GM13977 (cell line): ENCODE measurements at places on chromosomes 3 and 15.

DNA sequence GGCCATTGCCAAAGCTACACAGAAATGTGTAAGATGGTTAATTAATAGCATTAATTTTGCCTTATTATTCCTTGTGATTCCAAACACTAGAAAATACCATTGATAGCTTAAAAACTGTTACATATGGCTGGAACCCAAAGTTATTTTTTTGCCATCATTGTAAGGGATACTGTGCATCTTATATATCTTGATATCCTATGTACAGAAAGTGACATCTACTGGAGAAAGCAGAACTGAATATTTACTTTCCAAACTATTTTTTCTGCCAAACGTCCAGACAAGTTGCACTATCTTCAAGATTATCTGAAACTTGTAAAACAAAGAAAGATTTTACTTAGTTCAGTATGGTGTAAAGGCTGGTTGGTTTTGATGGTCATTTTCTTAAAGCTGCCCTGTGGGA, 33.3 kb upstream of the MEIS2 start:
- DNase-seq, result no peak

DNA sequence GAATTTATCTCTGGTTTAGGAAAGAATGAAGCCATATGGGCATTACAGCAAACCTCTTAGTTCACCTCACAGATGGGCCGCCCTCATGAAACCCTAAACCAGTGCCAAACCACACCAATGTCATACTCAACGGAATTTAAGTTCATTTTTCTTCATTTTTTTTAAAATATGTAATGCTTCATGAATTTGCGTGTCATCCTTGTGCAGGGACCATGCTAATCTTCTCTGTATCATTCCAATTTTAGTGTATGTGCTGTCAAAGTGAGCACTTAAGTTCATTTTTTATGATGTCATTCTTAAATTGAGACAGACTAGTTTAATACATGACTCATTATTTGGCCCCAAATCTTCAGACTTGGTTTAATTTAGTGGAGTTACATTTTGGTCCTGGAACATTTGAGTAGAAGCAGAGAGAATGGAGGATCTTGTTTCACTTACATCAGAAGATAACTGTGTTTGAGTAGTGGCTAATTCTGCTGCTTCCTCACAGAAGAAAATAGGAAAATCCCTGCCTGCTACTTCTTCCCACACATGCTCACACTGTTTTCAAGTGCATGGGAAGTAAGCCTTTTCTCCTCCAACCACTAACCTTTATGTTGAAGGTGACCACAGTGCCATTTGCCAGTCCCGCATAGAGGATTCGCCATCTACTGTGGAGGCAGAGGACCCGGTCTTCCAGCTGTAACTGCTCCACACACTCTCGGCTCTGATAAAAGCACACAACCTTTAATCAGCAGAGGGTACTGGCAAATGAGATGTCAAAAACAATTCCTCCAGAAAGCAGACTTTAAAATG, 63.3 kb downstream of the ZNF106 start:
- no peak for DNase-seq

- no peak for DNase-seq
Observed at GRCh38 chr3:115113367-115113766, 33.7 kb downstream of the ZBTB20 start.

- no peak for DNase-seq
Observed at GRCh38 chr3:54299169-54299935, 177.0 kb downstream of the CACNA2D3 start.

- peak; percentile 51 for DNase-seq
Observed at GRCh38 chr3:32428092-32429068, 36.7 kb downstream of the CMTM7 start.

DNA sequence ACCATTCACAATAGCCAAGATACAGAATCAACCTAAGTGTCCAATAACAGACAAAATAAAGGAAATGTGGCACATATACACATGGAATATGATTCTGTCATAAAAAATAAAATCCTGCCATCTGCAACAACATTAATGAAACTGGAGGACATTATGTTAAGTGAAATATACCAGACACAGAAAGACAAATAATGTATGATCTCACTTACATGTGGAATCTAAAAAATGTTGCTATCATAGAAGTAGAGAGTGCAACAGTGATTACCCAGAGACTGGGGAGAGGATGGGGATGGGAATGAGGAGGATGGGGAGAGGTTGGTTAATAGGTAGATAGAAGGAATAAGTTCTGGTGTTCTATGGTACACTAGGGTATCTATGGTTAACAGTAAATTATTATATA, 28.7 kb downstream of the MRPL3 start:
- DNase-seq, result no peak

GRCh38 chr3:69370901-69371301, 15.0 kb downstream of the FRMD4B start:
- no peak for DNase-seq

GRCh38 chr15:44159492-44159891, 35.6 kb downstream of the FRMD5 start:
- DNase-seq, result no peak

DNA sequence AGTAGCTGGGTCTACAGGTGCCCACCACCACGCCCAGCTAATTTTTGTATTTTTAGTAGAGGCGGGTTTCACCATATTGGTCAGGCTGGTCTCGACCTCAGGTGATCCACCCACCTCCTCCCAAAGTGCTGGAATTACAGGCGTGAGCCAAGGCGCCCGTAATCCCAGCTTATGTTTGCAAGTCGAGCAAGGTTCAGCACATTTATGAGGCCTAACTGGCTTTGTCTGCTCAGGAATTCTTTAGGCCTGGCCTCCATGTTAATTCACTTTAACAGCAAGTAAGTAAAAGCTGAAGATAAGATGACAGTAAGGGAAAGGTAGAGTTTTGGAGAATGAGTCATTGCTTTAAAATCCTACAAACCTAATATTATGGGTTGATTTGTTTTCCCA, 24.6 kb downstream of the SIDT1 start:
- DNase-seq, result no peak

DNA sequence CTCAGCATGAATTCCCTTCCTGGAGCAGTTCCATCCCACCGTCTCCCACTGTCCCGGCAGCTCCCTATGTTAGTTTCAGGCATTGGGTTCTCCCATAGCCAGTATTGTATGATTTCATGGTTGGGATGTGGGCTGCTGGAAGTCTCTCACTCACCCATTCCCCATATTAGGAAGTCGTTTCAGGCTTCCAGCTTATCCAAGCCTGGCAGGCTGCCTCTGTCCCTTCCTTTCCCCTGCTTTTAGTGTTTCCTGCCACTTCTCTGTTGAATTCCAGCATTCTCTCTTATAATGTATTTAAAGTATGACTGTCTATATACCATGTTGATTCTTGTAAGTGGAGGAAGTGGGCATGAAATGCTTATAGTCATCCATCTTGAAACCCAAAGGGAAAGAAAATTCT, 309.7 kb upstream of the RBMS3 start:
- no peak for DNase-seq

DNA sequence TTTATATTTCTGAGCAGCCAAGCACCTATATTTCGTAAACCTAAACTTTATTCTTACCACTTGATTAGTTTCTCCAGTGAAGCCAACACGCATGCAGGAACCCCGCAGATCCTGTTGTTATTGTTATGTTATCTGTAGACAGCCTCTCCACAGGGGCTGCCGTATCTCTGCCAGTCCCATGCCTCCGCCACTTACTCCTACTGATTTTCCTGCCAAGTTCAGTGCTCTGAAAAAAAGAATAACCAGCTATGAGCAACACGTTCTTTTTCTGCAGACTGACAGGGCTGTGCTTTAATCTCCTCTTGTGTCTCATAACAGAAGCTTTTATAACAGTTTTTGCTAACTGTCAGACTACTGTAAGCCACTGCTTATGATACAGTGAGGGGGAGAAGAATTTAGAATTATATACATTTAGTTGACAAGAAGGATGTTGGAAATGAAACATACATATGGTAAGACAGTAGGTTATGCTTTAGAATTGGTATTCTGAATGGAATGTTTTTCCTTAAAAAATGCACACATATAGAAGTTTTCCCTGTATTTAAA, 347.4 kb downstream of the SI start:
- no peak for DNase-seq

DNA sequence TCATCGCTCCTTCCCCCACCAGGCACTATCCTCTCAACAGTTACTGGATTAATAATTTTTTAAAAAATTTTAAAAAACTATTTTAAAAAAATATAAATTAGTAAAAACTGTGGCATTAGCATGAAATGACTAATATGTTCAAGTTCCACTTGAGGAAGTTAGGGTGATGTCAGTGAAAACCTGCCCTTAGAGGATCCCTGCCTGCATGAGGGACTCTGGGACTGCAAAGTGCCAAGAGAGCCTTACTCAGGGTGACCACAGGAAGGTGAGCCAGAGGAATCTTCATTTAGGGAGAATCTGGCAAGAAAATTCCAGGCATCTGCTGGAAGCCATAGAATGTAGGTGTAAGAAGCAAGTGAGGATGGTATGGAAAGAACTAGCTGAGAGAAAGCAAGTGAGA, 157.7 kb upstream of the BCL6 start:
- DNase-seq, result no peak

DNA sequence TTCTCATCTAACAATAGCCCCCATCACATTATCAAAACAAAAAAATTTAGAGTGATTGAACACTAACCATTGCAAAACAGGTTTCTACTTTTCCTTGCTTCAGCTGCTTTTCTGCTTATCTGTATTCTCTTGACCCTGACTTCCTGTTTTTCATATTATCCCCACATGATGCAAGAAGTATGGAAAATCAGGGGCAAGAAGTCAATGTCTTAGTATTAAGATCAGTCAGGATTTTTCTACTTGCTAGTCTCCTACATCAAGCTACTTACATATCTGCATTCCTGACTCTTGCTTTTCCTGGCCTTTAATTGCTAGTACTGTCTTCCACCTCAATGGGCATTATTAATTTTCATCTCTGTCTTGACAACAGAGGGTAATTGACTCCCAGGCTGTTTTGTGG, 300.2 kb downstream of the OTOL1 start:
- DNase-seq, result no peak

- DNase-seq, result no peak
Observed at GRCh38 chr3:178389258-178389657, 147.0 kb upstream of the KCNMB2 start.

- DNase-seq, result no peak
Observed at GRCh38 chr3:19155375-19155774, 7.1 kb downstream of the KCNH8 start.

- DNase-seq, result no peak
Observed at GRCh38 chr3:134827213-134827612, 32.2 kb downstream of the EPHB1 start.

DNA sequence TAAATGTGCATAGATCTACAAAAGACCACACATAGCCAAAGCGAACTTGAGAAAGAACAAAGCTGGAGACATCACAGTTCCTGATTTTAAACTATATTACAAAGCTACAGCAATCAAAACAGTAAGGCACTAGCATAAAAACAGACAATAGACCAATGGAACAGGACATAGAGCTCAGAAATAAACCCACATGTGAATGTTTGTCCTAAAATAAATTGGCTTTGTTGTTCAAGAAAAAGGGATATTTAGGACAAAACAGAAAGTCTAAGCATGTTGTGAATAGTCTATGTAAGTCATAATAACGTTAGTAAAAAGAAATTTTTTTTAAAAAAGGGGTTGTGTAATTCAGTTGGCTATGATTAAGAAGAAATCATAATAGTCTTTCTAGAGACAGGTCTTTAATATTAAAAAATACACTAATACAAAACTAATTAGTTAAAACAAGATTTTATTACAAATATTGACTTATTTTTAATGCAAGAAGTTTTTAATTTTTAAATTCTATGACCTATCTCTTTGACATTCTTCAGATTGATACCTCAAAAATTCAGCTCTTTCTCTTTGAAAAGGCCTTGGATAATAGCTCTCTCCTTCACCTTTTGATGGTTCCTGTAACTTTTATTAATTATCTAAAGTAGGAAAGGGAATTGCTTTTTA, 11.6 kb downstream of the TMEM212 start:
- no peak for DNase-seq

- DNase-seq, result no peak
Observed at GRCh38 chr3:110261141-110261540, 810.5 kb upstream of the NECTIN3 start.

DNA sequence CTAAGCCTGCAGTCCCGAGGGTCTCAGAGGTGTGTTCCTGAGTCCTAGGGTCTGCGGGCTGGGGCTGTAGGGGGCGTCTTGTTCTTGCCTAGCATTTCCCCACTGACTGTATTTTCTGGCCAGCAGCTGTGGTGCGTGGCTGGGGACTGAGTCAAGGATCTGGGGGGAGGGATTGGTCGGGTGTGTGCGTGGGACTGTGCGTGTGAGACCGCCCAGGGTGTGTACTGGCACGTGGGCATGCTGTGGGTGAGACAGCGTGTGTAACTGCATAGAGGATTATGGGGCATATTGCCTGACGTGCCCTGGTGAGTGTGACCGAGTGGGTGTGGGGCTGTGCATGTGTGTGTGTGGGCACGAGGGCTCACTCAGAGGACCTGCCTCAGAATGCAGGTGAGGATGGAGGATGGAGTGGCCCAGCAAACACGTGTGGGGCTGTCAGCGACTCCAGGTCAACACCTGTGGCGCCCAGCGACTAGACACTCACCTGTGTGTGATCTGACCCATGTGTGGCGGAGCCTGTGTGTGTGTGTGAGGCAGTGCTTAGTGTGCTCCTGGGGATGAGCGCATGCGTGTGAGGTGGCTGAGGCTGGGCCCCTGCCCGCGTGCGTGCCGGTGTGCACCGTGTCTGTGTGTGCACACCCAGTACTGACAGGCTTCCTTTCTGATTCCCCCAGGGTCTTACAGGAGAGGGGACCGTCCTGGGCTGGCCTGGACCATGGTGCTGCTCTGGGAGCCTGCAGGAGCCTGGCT, 20.9 kb downstream of the FBLN2 start:
- DNase-seq, result no peak

DNA sequence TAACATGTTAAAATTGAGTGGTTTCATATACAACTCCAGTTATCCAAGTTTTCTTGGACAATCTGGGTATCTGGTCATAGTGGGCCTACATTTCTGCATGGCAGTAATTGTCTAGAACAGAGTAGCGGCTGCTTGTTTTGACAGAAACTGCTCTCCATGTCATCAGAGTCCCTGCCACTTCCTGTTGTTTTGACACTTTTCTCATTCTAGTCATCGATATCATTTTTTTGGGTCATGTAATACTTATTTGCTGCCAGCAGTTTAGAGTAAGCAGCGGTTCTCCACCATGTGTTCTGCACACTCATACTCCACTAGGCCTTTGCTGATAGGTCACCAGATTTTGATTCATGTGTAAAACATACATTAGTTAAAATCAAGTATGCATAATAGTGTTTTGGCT, 81.5 kb downstream of the SLC25A26 start:
- DNase-seq, result no peak

DNA sequence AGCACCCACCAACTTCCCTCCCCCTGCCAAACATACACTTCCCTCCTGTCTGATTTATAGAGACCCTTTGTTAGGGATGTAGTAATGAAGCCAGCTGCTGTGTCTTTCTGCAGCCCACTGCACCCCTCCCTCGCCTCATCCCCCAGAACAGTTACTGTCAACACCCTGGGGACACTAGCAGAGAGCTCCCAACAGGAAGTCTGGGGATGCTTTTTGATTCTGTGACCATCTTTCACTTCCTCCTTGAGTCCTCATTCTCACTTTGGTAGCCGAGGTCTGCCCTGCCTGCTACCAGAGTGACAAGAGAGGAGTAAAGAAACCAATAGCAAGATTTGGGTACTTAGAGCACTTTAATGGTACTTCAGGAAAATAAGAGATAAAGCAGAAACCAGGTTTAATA, 201.6 kb downstream of the SATB1 start:
- DNase-seq, result peak; percentile 39

- DNase-seq, result peak; percentile 75
Observed at GRCh38 chr3:196115678-196116083, 33.8 kb upstream of the TFRC start.

- DNase-seq, result no peak
Observed at GRCh38 chr3:195008816-195009215, 262.1 kb downstream of the XXYLT1 start.

GRCh38 chr3:51706021-51706485, 815 bp upstream of the GRM2 start:
- DNase-seq, result no peak

- no peak for DNase-seq
Observed at GRCh38 chr15:91925794-91926193, 72.3 kb downstream of the SLCO3A1 start.
